ENCODE measurements at places on chromosomes 3 and 15. TPM values are rescaled to one million over a fixed set of nuclear protein-coding genes. Genes with fewer than 3 reads are reported as not detected.

ARHGAP31 gene
- total RNA-seq = 6.9 TPM

DNA sequence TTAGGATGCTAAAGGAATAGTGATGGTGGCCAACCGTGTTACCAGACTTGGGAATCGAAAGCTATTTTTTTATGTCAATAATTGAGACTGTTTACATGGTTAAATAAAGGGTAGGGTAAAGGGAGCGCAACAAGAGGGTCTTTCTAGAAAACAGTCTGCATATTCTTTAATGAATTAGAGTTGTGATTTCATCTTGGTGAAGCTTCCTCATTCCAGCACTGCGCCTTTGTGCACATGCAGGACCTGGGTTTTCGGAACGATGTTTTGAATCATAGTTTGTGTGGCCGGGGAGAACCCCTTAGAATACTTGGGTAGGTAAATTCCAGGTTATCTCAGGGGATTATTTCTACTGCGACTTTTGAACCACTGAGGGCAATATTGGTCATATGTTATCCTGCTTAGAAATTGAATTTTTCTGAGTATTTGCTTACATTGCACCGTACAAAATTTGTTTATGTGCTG lies 1.3 kb downstream of the PIK3CA start:
- DNase-seq = no peak

GRCh38 chr15:68627476-68627875 lies 48.7 kb downstream of the CORO2B start:
- no peak for DNase-seq

DNA sequence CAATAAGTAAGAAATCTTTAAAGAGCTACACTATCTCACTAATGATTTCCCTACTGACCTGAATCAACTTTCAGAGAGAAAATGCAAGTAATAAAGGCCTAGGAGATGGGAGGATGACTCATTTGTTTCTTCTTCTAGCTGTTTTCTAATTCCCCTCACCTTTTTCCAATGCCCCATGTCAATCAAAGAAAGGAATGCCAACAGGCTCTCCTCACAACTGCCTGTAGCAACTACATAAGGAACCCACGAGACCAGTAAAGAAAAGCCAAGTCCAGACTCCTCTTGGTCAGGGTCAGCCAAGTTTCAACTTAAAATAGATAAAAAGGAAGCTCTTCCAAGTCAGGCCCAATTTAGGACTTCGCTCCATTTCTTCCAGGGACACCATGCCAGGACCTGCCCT lies 201.9 kb downstream of the TNIK start:
- DNase-seq = no peak

C3orf85 gene
- not detected for total RNA-seq

DNA sequence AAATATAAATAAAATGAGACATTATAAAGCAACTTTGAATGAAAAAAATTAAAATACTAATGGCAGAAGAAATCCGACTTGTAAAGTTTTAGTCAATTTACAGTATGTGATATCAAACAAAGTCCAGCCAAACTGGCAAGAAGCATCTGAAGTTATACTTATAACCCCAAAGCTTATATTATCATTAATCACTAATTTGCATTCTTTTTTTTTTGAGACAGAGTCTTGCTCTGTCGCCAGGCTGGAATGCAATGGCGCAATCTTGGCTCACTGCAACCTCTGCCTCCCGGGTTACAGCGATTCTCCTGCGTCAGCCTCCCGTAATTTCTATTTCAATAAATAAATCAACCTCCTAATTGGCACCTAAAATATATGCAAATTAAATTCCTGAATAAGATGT lies 80.1 kb downstream of the AQR start:
- DNase-seq = no peak

All from H4 (cell line).